Stimulated activated CD4-positive, alpha-beta T cell treated with anti-CD3 and anti-CD28 coated beads, TNF-alpha, amount 100 ng/mL, for 24 hours (primary cell): ENCODE measurements at places on chromosomes 5 and 9.

DNA sequence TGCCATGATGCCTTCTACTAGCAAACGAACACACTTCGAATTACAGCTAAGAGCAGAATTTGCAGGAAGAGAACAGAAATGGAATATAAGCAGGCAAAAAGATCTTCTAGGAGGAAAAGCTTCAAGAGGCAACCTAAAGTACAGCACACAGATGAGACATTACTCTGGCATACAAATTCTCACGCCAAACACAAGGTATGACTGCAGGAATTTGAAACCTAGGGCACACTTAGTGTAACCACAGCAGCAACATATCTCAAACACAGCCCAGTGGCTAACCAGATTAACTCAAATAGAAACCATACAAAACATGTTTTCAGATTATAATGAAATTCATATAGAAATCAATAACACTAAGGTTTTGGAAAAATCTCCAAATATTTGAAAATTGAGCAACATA lies 481.0 kb upstream of the RGMB start:
- no peak for DNase-seq

GRCh38 chr5:164553851-164554250 lies 1048.4 kb downstream of the MAT2B start:
- DNase-seq = no peak

DNA sequence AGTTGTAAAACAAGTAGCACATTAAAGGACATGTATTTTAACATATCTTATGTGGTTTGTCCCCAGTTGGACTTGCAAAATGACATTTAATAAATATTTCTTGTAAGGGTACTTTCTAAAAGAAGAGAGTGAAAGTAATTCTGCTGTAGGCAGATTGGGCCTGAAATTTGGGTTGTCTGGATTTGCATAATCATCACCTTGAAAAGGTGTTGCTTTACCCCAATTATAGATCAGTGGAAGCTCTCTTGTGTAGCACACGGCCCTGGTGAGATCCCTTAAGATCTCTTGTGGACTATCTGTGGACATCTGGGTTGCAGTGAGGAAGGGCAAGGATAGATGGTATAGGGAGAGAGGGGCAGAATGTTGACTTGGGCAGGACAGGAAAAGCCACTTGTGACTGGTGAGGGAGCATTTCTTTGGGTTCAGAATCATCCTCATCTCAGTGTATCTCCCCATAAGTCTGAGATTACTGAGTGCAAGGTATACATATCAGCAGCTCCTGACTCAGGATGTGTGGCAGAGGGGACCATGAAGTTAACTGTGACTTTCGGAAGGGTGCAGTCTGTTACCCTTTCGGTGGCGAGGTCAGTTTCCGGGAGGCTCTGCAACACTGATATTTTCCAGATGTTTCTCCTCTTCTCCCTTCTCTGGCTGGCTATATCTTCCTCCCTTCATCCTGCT lies 2.0 kb upstream of the TNFAIP8 start:
- DNase-seq = no peak

DNA sequence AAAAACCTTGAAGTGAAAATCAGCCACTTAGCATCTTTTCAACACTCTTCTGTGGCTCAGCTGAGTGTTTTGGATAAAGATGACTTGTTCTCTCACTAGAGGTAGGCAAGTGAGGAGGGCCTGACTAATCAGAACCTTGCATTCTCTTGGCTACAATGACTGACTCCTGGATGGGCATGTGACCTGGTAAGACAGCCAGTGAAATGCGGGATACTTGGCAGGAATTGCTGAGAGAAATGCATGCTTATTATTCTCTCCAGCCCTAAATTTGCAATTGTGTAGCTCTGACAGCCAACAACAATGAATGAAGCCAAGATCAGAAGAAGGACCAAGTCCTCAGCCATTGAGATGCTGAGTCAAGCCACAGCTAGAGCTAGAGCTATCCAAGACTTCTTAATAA lies 490.5 kb upstream of the ZNF608 start:
- no peak for DNase-seq

- no peak for DNase-seq
These were observed 75.3 kb downstream of the ADAMTS2 start for GRCh38 chr5:179269781-179270543.

DNA sequence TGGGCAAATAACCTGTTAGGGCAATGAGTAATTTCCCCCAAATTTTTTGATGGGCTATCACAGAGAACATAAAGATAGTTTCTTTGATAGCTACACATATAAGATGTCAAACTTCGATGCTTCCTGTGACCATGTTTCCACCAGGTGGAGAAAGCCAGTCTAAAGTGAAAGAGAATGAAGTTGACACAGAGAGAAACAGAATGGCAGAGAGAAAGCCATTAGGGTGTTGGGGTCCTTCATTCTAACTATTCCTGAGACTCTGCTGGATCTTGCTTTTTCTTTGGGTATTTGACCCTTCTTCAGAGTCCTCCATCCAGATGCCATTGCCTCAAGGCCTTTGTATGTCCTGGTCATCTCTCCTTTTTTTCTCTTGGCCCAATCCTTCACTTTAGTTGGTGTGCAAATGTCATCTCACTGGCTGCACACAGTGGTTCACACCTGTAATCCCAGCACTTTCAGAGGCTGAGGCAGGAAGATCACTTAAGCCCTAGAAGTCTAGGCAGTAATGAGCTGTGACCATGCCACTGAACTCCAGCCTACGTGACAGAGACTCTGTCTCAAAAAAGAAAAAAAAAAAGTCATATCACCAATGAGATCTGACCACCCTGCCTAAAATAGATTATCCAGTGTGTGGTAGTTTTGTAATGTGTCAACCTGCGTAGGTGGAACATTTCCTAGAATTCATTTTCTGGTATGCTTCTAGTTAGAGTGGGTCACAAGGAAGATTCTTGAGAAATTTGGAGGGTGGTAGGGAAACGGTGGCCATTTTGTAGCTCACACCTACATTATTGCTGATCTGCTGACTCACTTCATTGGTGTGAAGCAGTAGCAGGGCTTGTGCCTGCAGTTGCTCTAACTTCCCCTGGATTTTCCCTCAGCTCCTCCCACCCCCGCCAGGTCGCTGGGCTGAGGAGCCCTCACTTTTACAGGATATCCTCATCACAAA lies 20.8 kb upstream of the KIF2A start:
- DNase-seq = peak; percentile 40
